ENCODE measurements at places on chromosomes 4 and X. TPM values are rescaled to one million over a fixed set of nuclear protein-coding genes. Genes with fewer than 3 reads are reported as not detected.
A peak's percentile ranks its signal among the peaks of the same experiment; 100 is the strongest.

DNA sequence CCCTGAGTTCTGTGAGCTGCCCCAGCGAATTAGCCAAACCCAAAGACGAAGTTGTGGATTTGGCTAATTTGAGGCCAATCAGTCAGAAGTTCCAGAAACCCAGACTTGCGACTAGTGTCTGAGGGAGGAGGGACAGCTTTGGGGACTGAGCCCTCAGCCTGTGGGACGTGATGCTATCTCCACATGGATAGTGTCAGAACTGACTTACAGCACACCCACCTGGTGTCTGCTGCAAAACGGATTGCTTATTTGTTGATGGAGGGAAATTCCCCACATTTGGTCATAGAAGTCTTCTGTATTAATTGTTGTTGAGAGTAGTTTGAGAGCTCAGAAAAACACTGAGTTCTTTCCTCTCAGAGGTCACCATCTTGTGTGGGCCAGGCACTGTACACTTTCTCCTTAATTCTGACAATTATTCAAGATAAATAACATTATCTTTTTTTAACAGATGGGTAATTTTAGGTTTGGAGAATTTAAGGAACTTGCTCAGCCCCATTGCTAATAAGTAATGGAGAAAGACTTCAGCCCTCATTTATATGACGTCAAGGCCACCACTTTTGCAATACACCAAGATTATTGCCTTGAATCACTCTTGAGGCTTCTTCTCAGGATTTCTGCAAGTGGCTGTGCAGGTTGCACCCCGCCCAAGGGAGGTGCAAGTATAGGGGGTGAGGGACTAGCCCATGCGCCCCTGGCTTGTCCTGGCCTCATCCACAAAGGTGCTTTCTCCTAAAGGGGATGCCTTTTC is 16.7 kb downstream of the CLRN2 start:
- H3K4me3 ChIP-seq, result no peak overlapping the region
- no peak overlapping the region for H3K27ac ChIP-seq
- no peak for DNase-seq
- no peaks in the 10 kb centered on the region for H3K4me1 ChIP-seq

DNA sequence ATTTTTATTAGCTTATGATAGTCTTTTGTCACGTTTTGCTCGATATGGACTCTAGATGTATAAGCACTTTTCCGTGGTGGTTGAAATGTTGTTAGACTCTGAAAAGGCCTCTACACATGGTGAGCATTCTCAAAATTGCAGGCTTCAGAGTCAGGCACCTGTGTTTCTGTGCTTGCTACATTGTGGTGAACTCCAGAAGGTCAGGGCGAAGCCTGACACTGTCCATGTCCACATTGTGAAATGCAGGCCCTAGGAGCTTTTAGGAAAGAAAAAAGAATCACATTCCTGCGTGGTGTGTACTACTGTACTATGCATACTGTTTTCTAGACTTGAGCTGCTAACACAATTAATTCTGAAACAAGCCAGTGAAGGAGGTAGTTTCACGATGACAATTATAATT is 86.3 kb downstream of the HS3ST1 start:
- no peaks in the 10 kb centered on the region for H3K36me3 ChIP-seq
- DNase-seq, result no peak
- H3K4me3 ChIP-seq, result no peak overlapping the region
- H3K4me1 ChIP-seq, result no peaks in the 10 kb centered on the region
- H3K27ac ChIP-seq, result no peak overlapping the region
- H3K27me3 ChIP-seq, result no peaks in the 10 kb centered on the region

Gene KLKB1
- total RNA-seq, result 1.5 TPM

- H3K36me3 ChIP-seq, result peaks cover 4% of the 10 kb centered on the region
- H3K4me1 ChIP-seq, result no peaks in the 10 kb centered on the region
- H3K4me3 ChIP-seq, result no peak overlapping the region
- no peak overlapping the region for H3K27ac ChIP-seq
- H3K27me3 ChIP-seq, result no peaks in the 10 kb centered on the region
Measured at GRCh38 chr4:6594826-6595355, 19.9 kb downstream of the MAN2B2 start.

DNA sequence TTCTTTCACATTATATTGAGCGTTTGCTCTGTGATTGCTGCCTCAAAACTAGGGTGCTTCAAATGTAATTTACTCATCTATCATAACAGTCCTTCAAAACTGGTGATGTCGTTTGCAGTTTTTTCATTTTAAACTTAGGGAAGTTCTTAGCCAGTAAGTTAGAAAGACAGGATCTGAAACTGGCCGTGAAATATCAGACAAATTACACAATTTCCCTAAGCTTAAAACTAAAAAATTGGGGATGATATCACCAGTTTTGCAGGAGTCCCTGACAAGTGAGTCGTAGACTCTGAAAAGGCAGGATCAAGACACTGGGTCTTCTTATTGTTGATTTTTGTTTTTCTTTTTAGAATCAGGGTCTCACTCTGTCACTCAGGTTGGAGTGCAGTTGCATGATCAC is 44.8 kb downstream of the MOB1B start:
- no peaks in the 10 kb centered on the region for H3K36me3 ChIP-seq
- no peak for DNase-seq
- H3K27me3 ChIP-seq, result no peaks in the 10 kb centered on the region

DNA sequence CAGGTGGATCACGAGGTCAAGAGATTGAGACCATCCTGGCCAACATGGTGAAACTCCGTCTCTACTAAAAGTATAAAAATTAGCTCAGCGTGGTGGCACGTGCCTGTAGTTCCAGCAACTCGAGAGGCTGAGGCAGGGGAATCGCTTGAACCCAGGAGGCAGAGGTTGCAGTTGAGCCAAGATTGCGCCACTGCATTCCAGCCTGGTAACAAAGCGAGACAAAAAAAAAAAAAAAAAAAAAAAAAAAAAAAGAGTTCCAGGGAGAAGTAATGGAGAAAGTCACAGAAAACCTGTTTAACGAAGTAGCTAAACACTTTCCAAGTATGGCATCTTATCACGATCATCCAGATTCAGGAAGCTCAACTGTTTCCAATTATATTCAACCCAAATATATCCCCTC is 10.9 kb downstream of the KLHL4 start:
- H3K27me3 ChIP-seq, result no peaks in the 10 kb centered on the region
- DNase-seq, result no peak
- no peak overlapping the region for H3K4me3 ChIP-seq
- no peaks in the 10 kb centered on the region for H3K4me1 ChIP-seq
- no peak overlapping the region for H3K27ac ChIP-seq

GRCh38 chr4:172813359-172813923 is 355.2 kb upstream of the GALNT7 start:
- no peak for DNase-seq
- no peaks in the 10 kb centered on the region for H3K27me3 ChIP-seq
- no peaks in the 10 kb centered on the region for H3K36me3 ChIP-seq
- no peak overlapping the region for H3K4me3 ChIP-seq
- no peaks in the 10 kb centered on the region for H3K4me1 ChIP-seq
- H3K27ac ChIP-seq, result no peak overlapping the region

DNA sequence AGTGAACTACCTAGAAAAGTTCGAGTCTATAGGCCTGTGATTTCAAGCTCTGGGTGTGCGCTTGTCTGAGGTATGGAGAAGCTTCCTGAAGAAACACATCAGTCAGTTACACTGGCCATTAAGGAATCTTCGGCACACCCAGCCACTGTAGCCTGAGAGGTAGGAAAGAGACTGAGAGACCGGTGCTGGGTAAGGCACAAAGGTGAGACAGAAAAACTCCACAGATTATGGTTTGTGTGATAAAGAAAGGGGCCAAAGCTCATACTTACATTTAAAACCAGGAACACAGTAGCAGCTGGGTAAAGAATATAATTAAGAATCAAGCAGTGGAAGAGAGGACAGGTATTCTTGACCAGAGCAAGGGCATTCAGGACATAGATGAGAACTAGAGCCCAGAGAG is 74.8 kb upstream of the TTC29 start:
- no peaks in the 10 kb centered on the region for H3K4me1 ChIP-seq
- DNase-seq, result no peak
- no peaks in the 10 kb centered on the region for H3K27me3 ChIP-seq
- H3K4me3 ChIP-seq, result no peak overlapping the region
- H3K36me3 ChIP-seq, result no peaks in the 10 kb centered on the region
- no peak overlapping the region for H3K27ac ChIP-seq

DNA sequence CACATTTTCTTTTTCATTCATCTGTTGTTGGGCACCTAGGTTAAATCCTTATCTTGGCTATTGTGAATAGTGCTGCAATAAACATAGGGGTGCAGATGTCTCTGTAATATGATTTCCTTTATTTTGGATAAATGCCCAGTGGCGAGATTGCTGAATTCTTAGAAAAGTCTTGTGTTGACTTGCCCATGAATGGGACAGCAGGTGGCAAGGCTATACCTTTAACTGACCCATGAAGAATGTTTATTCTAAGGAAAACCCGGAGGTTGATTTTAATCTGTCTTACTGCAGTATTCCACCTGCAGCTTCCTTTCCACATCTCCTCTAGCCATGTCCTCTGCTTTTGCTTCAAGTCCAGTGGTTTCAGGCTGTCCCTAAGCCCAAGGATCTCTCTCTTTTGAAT is 220.6 kb downstream of the SNCA start:
- no peak overlapping the region for H3K27ac ChIP-seq
- no peaks in the 10 kb centered on the region for H3K27me3 ChIP-seq
- H3K36me3 ChIP-seq, result no peaks in the 10 kb centered on the region
- H3K4me3 ChIP-seq, result no peak overlapping the region
- H3K4me1 ChIP-seq, result no peaks in the 10 kb centered on the region

GRCh38 chr4:68490826-68491457 is 43.7 kb downstream of the TMPRSS11E start:
- DNase-seq, result no peak
- H3K36me3 ChIP-seq, result no peaks in the 10 kb centered on the region
- no peaks in the 10 kb centered on the region for H3K4me1 ChIP-seq
- no peak overlapping the region for H3K27ac ChIP-seq
- H3K27me3 ChIP-seq, result no peaks in the 10 kb centered on the region
- H3K4me3 ChIP-seq, result no peak overlapping the region

Gene AWAT2
- total RNA-seq, result not detected

Gene USP17L24
- total RNA-seq, result not detected

DNA sequence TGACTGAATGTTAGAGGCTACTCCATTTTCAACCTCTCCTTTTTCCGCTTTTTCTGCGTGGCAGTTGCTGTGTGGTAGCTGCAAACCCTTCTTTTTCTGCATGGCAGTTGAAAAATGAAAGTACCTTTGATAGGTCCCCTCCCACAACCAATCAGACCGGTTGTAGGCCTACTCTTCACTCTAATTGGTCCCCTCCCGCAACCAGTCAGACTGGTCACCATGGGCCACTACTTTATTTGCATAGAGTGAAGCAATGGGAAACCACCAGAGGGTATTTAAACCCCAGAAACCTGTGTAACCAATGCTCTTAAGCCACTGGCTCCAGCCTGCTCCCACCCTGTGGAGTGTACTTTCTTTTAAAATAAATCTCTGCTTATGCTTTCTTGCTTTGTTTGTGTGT is 877.8 kb downstream of the FAM133A start:
- no peaks in the 10 kb centered on the region for H3K27me3 ChIP-seq
- H3K4me3 ChIP-seq, result no peak overlapping the region
- no peak for DNase-seq
- no peak overlapping the region for H3K27ac ChIP-seq

Gene XK
- total RNA-seq, result 3.2 TPM

DNA sequence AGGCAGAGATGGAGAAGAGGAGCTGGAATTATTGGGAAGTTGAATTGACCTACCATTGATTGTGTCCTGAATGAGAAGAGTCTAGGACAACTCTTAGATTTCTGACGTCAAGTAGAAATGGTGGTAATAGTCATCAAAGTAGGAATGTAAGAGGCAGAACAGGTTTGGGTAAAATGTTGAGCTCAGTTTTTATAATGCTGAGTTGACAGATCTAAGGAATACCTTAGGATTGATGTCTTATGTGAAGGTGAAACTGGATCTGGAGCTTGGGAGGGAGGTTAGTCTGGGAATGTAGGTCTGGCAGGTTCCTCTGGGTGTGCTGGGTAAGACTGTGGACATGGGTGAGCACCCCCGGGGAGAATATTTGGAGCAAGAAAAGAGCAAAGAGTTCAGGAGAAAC is 31.9 kb downstream of the JADE1 start:
- no peaks in the 10 kb centered on the region for H3K27me3 ChIP-seq
- no peak overlapping the region for H3K27ac ChIP-seq
- peaks cover 19% of the 10 kb centered on the region for H3K4me1 ChIP-seq
- H3K4me3 ChIP-seq, result no peak overlapping the region
- DNase-seq, result no peak

DNA sequence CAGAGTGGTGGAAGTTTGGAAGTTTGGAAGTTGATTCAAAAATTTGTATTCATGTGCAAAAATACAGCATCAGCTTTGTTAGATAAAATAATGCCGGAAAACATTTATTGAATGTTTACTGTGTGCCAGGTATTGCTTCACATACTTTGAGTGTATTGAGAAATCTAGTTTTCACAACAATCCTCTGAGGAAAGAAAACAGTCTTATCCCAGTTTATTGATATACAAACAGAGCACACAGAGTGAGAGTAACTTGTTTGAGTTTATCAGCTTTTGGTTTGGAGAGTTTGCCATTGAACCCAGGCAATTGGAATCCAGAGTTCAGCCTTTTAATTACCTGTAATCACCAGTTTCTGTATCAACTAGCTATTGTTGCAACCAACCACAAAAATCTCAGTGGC is 127.2 kb upstream of the RPS6KA3 start:
- no peaks in the 10 kb centered on the region for H3K27me3 ChIP-seq
- no peak for DNase-seq
- no peak overlapping the region for H3K4me3 ChIP-seq
- no peak overlapping the region for H3K27ac ChIP-seq

GRCh38 chr4:126291886-126292285 is 977.1 kb downstream of the FAT4 start:
- H3K27ac ChIP-seq, result no peak overlapping the region
- H3K27me3 ChIP-seq, result no peaks in the 10 kb centered on the region
- H3K4me3 ChIP-seq, result no peak overlapping the region
- no peaks in the 10 kb centered on the region for H3K4me1 ChIP-seq
- no peak for DNase-seq
- H3K36me3 ChIP-seq, result no peaks in the 10 kb centered on the region

Gene SPANXB1
- total RNA-seq, result not detected

DNA sequence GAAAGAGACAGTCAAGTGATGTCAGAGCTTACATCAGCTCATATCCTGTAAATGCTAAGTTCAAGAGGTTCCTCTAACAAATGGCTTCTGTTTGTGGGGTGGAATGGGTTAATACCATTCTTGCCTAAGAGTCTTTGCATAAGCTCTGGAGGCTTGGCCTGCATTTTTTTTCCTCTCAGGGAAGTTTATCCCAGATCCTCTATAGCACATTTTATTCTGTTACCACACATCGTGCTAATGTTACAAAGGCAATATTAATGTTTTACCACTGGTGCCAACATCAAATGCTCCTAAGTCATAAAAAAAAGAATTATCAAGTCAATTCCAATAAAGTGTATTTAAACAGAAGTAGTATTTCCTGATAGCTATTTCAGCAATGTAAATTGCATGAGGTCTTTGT is 2.9 kb upstream of the ADH6 start:
- no peak overlapping the region for H3K4me3 ChIP-seq
- H3K36me3 ChIP-seq, result no peaks in the 10 kb centered on the region
- no peaks in the 10 kb centered on the region for H3K27me3 ChIP-seq
- DNase-seq, result no peak

- no peaks in the 10 kb centered on the region for H3K27me3 ChIP-seq
- no peaks in the 10 kb centered on the region for H3K4me1 ChIP-seq
- DNase-seq, result peak; percentile 69
- peak overlapping the region; percentile 95 for H3K27ac ChIP-seq
- peak overlapping the region; percentile 96 for H3K4me3 ChIP-seq
Measured at GRCh38 chr4:139556724-139557555, 921 bp upstream of the SETD7 start.

GRCh38 chr4:127525608-127526007 is 107.1 kb upstream of the INTU start:
- no peak overlapping the region for H3K4me3 ChIP-seq
- no peaks in the 10 kb centered on the region for H3K36me3 ChIP-seq
- no peaks in the 10 kb centered on the region for H3K27me3 ChIP-seq
- no peak for DNase-seq
- no peaks in the 10 kb centered on the region for H3K4me1 ChIP-seq
